Stimulated activated CD8-positive, alpha-beta memory T cell treated with anti-CD3 and anti-CD28 coated beads, Interleukin-7, amount 100 ng/mL, for 1 hour (primary cell): ENCODE measurements at places on chromosomes 4 and X.

DNA sequence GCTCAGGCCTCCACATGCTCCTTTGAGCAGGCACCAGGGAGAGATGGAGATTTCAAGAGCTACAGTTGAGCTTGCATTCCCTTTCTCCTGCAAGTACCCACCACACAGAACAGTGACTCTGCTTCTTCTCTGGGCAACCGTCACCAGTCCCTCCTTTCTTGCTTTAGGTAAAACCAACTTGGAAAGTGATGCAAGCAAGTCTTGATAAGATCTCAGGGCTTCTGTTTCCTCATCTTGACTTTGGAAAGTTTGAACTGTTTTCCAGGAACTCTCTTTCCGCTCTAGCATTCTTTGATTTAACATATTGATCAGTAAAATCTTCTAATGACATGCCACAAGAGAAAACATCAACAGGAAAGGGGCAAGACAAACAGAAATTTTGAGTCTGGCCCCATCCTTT lies 73.7 kb downstream of the USP46 start:
- DNase-seq, result no peak

DNA sequence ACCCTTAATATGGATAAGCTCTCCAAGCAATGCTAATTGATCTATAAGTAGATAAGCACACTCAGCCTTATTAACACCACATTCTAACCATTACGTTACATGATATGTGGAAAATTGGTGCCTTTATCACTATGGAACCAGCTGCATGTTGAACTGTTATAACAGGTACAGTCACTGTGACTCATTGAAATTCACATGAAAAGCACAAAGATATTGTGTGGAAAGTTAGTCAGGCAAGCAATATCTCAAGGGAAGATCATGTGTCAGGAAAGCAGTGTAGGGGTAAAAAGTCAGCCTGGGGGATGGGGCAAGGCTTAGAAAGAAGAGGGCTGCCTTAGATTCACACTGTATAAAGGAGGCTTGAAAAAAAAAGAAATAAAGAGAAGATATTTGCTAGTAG lies 313.7 kb upstream of the SMIM31 start:
- no peak for DNase-seq

GRCh38 chrX:8105531-8105930 lies 65.5 kb downstream of the VCX2 start:
- no peak for DNase-seq

DNA sequence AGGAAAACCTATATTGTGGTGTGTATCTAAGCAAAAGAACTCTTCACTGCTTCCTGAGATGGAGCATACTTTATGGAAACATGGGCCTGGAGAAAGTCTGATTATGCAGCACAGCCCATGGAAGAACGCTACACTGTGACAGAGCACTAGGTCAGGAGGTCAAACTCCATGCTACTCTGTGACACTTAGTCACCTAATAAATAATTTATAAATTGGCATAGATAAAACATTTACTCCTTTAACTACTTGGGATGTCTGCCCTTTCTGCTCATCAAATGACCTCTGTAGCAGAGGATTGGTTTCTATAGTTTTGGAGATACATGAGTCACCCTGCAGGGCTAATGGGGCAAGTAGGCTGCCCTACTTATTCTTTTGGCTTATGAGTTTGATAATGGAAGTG lies 134.7 kb upstream of the BANK1 start:
- DNase-seq, result no peak

- no peak for DNase-seq
These were observed 1.3 kb downstream of the CABS1 start for GRCh38 chr4:70336043-70336442.

- DNase-seq, result no peak
These were observed 123.6 kb downstream of the PDHA2 start for GRCh38 chr4:95963456-95963855.

- DNase-seq, result no peak
These were observed 36.0 kb downstream of the HTR2C start for GRCh38 chrX:114619874-114620273.

DNA sequence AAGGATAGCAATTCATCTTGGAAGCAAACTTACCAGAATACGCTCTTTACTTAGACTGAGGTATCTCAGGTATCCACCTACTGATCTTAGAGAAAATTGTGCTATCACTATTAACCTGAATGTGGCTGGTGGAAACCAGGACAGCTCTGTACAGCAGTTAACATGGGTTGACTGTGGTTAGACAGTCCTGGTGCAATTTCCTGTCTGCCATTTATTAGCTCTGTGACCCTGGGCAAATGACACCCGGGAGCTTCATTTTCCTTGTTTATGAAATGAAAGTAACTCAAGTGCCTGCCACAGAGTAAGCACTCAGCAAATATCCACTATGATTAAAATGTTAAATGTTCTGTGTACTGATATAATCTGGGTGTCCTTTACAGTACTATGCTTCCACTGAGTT lies 60.0 kb downstream of the SMC1A start:
- DNase-seq, result no peak

DNA sequence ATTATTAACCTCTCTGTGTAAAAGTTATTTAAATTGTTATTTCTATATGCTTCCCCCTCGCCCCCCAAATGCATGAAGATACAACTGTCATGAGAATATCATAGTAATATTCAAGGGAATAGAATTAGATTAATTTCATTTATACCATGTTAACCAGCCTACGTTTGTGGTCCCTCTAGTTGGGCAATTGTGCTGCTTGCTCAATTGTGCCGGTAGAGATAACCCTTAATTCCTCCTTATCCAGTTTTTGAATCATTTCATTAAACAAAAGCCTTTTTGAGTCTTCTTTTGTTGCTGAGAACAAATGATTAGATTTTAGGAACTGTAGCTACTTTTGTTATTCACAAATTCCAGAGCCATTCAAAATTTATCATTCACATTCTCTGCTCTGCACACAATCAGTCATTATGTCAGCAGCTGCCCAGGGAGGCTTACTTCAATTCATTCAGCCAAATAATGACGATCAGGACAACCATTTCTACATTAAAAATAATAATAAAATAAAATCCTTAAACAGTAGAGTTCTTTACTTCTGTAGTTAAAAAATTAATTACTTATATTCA lies 98.1 kb downstream of the ADGRL3 start:
- DNase-seq, result no peak

GRCh38 chrX:97315939-97316338 lies 432.2 kb downstream of the RPA4 start:
- DNase-seq, result no peak

DNA sequence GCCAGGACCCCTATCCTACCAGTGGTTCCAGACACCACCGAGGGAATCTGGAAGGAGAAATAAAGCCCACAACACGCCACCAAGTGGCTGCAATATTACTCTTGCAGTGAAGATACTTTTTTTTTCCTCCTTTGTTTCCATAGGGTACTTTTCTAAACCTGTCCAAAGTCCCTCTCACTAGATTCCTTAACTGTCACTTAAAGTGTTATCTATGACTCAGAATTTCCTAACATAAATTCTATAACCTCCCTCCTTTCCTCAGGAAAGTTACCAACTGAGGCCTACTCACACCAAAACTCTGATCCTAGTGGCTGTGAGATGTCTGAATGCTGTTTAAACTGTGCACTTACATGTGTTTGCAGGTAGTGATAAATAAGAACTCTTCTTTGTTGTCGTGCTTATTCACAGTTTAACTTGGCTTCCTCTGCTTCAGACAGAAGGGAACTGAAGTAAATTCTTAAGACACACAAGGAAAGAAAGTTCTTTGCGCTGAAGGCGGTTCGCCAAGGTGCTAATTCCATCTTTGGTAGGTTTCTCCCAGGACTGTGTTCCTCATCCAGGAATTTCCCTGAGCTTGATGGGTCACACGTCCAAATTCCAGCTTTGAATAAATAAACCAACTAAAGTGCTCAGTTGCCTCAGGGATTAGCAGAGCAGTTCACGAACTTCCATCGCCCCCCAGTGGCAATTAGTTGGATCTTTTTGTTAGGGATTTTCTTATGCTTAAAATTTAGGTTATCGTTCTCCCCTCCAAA lies 10.7 kb upstream of the HCCS start:
- DNase-seq, result no peak

GRCh38 chrX:78957768-78958130 lies 12.6 kb downstream of the P2RY10 start:
- no peak for DNase-seq

DNA sequence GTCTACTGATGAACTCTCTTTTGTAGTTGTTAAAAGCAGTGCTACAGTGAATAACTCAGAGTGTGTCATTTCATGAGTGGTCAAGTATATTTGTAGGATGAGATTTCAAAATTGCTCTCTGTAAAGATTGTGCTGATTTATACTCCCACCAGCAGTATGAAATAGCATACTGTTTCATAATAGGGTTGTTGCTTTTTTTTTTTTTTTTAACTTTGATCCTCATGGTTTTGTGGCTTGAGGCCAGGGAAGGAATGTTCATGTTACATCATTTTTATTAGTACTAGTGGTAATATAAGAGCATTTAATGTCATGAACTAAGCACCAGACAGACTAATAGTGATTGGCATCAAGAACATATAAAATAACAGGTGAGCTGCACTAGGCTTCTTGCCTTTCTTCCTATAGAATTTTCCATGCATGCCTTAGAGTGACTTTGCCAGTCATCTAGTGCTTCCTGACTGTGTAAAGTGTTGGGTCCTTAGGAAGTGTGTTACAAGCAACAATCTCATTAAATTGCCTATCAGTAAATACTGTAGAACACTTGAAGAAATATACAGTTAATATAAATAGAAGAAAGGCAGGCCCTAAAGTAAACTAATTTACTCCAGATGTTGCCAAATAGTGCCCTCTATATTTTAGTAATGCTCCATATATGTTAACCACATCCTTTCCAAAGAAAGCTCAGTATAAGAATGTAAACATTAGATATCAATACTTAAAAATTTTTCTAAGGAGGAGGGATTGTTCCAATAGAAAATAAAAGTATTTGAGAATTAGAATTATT lies 38.6 kb upstream of the MSMO1 start:
- DNase-seq, result no peak

GRCh38 chr4:143403553-143403820 lies 66.8 kb downstream of the GAB1 start:
- no peak for DNase-seq
